ENCODE measurements at places on chromosomes 2 and 18. TPM values are rescaled to one million over a fixed set of nuclear protein-coding genes. Genes with fewer than 3 reads are reported as not detected.

KIAA2012 gene
- total RNA-seq, result under 0.01 TPM

DNA sequence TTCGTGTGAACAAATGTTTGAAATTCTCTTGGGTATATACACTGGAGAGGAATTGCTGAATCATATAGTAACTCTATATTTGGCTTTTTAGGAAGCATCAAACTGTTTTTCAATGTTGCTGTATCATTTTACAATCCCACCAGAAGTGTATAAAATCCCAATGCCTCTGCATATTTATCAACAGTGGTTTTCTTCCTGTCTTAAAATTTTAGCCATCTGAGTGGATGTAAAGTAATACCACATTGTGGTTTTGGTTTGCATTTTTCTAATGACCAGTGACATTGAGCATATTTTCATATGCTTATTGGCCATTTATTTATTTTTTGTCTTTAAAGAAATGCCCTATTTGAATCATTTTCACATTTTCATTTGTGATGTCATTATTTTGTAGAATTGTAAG lies 22.8 kb upstream of the LRP1B start:
- no peak for DNase-seq

CROCC2 gene
- total RNA-seq, result under 0.01 TPM

DNA sequence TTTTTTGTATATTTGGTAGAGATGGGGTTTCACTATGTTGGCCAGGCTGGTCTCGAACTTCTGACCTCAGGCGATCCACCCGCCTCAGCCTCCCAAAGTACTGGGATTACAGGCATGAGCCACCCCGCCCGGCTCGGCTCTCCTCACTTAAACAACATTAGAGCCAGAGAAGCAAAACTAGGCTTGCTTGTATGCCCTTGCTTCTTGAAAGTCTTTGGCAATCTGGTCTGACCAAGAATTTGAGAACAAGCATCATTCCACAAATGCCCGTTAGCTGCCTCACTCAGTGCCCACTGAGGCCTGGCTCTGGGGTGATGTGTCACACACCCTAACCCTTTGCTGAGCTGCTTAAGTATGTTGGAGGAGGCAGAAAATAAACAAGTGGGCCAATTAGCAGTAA lies 33.5 kb downstream of the SOWAHC start:
- no peak for DNase-seq

DNA sequence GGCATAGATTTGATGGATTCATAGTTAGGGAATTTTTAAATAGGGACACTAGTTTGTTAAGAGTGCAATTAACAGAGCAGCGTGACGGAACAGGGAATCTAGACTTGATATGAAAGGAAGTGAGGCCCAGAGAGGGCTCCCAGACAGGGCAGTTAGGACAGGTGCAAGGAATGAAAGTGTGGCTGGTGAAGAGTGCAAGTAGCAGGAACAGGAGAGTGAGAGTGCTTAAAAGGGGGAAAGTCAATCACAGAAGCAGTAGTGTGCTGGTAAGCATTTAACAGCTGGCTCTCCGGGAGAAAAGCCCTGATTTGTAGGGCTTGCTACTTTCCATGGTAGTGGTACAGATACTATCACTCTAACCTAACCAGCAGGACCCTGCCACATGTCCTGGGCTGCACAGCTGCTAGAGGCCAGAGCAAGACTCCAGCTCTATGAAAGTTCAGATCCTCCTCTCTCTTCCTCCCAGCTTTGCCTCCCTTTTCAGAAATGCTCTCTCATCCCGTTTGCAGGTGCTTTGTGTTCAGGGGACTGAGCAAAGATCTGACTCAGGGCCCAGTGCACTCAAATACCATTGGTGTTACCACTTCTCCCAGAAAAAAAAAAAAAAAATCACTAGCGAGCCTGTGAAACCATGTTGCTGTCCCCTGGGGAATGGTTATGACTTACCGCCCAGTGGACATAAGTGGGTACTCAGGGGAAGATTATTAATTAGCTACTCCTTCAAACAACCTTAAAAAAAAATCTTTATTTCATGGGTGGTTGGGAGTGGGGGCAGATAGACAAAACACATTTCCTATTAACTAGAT lies 18.1 kb upstream of the GCFC2 start:
- DNase-seq, result no peak

POTEI gene
- not detected for total RNA-seq

- DNase-seq, result no peak
These were observed 23.7 kb downstream of the ATL2 start for GRCh38 chr2:38353402-38353801.

DNA sequence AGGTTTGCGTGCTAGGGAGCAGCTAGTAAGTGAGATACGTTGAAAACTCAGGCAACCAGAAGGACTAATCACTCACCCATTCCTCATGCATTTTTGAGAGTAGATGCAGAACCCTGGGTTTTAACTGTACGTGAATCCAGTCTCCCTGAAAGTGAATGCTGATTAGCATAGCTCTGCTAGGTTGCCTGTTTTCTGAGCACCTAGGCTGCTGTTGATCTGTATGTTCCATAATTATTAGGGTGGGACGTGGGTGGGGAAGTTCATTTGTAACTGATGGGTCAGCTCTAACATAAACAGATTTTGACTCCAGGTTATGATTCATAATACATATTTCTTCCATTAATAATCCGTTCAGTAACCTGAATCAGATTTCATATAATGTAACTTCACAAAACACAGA lies 379.0 kb upstream of the FANCL start:
- DNase-seq, result no peak

- peak; percentile 44 for DNase-seq
These were observed 136.8 kb downstream of the TPO start for GRCh38 chr2:1550076-1550475.

DNA sequence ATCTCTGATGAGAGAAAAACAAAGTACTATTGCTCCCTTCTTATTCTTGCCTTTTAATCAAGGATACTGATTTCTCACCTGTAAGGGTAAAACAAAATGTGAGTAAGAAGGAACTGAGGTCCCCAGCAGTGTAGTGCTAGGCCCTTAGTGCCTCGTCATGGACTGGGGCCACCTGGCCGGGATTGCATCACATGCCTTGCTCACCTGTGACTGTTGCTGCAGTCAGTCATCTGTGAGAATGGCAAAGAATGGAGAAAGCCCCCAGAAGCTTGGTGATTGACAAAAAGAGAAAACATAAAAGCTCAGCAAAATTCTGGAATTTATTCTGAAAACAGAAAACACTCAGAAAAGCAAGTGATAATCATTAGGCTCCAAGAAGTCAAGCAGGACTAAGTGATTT lies 63.4 kb downstream of the SPATS2L start:
- no peak for DNase-seq

IL36G gene
- total RNA-seq, result not detected

DNA sequence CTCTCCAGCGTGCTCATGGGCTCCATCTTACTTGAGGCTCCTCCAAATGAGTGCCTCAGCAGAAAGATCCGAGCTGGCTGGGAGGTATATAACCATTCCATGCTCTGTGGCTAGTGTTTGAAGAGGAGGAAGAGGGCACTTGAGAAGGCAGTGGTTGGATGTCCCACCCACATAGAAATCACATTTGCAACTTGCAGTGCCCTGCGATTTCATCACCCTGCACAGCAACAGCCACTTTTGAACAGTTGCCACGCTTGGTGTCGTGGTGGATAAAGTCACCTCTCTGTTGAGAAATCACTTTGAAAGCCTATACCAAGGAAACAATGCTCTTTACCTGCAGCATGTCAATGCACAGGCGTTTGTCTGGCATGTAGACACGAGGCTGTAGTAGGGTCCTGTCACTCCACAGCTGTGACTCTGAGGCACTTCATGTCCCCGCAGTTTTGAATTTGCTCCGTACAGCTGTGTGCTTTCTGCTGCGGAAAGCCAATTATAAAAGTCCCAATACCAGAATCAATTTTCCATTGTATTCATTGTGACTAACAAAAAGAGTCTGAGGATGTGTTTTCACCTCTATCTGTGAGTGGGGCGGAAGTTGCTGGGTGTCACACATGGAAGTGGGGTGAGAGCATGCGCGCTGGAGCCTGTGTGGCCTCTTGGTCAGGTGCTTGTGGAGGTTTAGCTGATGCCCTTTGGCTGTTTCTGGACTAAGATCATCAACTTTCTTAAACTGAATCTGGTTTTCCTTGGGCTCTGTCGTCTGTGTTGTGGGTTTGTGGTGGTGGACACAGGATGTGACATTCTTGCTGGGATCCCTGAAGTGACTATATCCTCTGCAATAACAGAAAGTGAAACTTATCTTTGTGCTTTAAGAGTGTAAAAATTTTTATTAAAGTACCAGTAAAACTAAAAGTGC lies 2.8 kb downstream of the CNDP2 start:
- DNase-seq, result no peak

- DNase-seq, result no peak
These were observed 76.4 kb upstream of the TSPYL6 start for GRCh38 chr2:54332386-54332785.

GRCh38 chr2:98134172-98135005 lies 47.4 kb downstream of the VWA3B start:
- no peak for DNase-seq

- no peak for DNase-seq
These were observed 81.5 kb upstream of the YWHAQ start for GRCh38 chr2:9712263-9712662.

GRCh38 chr2:5442736-5443135 lies 249.4 kb upstream of the SOX11 start:
- DNase-seq, result no peak

DNA sequence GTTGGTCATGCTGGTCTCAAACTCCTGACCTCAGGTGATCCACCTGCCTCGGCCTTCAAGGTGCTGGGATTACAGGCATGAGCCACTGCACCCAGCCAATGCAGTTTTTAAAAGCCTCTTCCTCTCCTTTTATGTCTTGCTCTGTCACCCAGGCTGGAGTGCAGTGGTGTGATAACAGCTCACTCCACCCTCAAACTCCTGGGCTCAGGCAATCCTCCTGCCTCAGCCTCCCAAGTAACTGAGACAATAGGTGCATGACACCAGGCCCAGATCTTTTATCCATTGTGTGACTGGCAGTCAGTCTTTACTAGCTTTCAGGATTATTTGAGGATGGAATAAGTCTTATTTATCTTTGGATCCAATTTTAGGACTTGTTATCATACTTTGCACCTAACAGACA lies 13.2 kb downstream of the KCTD18 start:
- DNase-seq, result no peak

- DNase-seq, result no peak
These were observed 16.7 kb downstream of the SRSF7 start for GRCh38 chr2:38734299-38735058.

- peak; percentile 14 for DNase-seq
These were observed 95.8 kb downstream of the PXDN start for GRCh38 chr2:1648241-1649102.

GRB14 gene
- 1.0 TPM for total RNA-seq

DNA sequence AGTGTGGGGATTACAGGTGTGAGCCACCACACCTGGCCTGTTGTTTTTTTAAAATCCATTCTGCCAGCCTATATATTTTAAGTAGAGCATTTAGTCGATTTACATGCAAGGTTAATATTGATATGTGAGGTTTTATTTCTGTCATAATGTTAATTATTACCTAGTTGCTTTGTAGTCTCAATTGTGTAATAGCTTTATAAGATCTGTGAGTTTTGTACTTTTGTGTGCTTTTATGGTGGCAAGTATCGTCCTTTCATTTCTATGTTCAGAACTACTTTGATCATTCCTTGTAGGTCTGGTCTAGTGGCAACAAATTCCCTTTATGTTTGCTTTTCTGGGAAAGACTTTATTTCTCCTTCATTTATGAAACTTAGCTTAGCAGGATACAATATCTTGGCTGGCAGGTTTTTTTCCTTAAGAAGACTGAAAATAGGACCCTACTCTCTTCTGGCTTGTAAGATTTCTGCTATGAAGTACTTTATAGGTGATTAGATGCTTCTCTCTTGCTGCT lies 51.0 kb upstream of the FAM117B start:
- DNase-seq, result no peak

- DNase-seq, result no peak
These were observed 44.3 kb upstream of the ZBTB7C start for GRCh38 chr18:48453330-48454066.

GALNT5 gene
- under 0.01 TPM for total RNA-seq

GRCh38 chr2:85933753-85934594 lies 45.2 kb upstream of the ST3GAL5 start:
- DNase-seq, result no peak

C2orf78 gene
- not detected for total RNA-seq

GRCh38 chr18:4455113-4455811 lies at the start of gene DLGAP1:
TSS of gene DLGAP1 (minus strand) at chr18:4455307.
- DNase-seq, result peak; percentile 68

- DNase-seq, result no peak
These were observed at the start of gene SIGLEC15 for GRCh38 chr18:45825258-45826044. TSS of gene SIGLEC15 (plus strand) at chr18:45825675. CDS start at chr18:45825729, 54 bp downstream.

SCYGR4 gene
- total RNA-seq, result not detected

DNA sequence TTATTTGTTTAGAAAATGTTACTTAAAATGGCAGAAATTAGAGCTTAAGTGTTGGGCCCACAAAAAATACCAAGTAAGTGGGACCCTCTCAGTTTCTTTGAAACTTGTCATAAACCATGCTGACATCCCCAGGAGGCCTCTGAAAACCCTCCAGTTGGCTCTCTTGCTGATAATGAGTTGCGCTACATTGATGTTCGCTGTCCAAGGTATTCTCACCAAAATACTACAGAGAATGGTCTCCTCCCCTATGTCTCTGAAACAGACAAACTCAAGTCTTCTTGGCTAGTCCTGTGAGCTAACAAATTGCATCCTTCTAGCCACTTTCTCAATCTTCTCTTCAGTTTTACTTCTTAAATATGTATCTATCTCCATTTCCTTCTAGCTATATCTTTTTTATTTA lies 669.4 kb downstream of the IRS1 start:
- no peak for DNase-seq

DNA sequence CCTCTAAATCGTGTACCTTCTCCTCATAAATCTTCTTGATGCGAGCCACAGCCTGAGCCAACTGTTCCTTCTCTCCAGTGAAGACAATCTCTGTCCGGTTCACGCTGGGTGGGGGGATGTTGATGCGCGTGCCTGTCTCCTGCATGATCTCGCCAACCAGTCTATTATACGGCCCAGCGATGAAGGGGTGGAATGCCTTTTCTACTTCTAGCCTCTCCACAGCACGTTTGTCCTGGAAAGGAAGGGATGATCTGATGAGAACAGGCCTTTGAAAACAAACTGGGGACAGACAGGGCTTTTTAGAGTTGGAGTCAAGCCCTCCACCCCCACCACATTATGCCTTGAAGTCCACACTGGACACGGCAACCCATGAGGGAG lies 59.3 kb downstream of the HDLBP start:
- no peak for DNase-seq

IL1R2 gene
- 28.2 TPM for total RNA-seq

- no peak for DNase-seq
These were observed 510.2 kb upstream of the ID2 start for GRCh38 chr2:8171608-8172007.

DNA sequence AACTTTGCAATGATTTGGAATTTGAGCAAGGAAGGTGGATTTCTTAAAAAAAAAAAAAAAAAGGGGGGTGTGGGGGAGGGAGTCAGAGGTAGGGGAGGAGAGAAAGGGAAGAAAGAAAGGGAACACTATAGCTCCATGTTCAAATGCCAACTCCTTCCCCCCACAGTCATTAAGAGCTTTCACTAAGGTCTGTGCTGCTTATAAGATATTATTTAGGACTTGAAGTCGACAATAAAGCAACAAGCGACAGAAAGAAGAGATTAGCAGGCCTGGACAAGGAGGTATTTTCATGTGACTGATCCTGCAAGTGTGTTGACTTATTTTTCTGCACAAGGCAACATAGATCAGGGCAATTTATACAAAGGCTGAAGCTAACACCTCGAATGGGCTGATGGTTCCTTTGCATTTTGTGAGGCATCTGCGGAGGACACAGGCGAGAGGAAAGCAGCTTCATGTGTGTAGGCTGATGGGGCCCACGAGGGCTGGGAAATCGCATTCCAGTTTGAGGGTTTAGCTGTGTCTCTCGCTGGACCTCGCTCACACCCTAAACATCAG lies 382.0 kb downstream of the SOX11 start:
- DNase-seq, result no peak

CCDC85A gene
- total RNA-seq, result 0.17 TPM
